ENCODE measurements at places on chromosomes 5 and 9.

DNA sequence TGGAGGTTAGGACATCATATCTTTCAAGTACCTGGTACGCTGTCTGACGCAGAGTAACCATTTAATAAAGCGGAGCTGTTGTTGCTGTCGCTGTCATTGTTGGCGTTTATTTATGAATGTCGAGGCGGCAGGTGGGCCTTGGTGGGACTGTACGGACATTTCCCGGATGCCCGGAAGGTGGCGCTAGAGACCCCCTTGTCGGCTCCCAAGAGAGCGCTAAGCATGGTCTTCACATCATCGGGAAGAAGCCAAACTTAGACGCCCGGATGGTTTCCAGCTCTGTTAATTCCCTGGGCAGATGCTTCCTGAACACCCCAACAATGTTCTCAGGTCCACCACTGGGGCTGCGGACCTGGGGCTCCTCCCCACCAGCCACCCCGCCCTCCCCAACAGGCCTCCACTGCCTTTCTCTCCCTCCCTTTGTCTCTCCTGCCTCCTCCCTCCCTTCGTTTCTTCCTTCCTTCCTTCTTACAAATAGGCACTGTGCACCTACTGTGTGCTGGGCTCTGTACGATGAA is 54.1 kb downstream of the DUSP1 start:
- no peak for DNase-seq

DNA sequence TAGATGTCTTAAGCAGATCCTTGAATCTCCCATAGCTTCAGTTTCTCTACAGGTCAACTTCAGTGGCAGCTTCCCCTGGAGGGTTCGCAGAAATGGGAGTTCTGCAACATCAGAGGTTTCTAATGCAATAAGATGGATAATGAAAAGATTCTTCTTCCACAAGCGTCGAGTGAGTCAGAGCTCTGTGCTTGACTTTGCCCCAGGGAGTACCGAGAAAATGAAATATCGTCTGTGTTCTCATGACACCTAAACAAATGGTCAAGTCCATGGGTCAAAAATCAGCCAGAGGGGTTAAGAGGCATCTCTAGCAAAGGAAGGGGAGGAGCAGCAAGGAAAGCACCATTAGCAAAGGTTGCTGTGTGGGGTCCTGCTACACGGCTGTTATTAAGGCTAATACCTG is 3.2 kb upstream of the ADRA1B start:
- no peak for DNase-seq

- DNase-seq, result no peak
These were observed 82.0 kb downstream of the WNK2 start for GRCh38 chr9:93265972-93266371.

DNA sequence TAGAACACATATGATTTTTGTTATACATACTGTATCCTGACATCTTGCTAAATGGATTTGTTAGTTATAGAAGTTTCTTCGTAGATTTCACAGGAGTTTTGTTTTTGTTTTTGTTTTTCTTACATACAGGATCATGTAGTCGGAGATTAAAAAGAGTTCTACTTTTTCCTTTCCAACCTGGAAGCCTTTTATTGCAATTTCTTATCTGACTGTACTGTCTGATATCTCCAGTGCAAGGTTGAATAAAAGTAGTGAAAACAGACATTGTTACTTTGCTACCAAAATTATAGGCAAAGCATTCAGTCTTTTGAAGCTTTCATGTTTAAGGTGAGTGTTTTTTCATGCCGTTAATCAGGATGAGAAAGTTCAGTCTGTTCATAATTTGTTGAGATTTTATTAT is 117.4 kb upstream of the PRSS3 start:
- no peak for DNase-seq

- DNase-seq, result no peak
These were observed 93.0 kb downstream of the IRX2 start for GRCh38 chr5:2658447-2658846.
